ENCODE measurements at places on chromosomes 6 and 20.

GRCh38 chr6:99801805-99802204 lies 192.2 kb downstream of the MCHR2 start:
- DNase-seq = no peak

- DNase-seq = no peak
Observed at GRCh38 chr6:18263418-18264218, 712 bp downstream of the DEK start.

DNA sequence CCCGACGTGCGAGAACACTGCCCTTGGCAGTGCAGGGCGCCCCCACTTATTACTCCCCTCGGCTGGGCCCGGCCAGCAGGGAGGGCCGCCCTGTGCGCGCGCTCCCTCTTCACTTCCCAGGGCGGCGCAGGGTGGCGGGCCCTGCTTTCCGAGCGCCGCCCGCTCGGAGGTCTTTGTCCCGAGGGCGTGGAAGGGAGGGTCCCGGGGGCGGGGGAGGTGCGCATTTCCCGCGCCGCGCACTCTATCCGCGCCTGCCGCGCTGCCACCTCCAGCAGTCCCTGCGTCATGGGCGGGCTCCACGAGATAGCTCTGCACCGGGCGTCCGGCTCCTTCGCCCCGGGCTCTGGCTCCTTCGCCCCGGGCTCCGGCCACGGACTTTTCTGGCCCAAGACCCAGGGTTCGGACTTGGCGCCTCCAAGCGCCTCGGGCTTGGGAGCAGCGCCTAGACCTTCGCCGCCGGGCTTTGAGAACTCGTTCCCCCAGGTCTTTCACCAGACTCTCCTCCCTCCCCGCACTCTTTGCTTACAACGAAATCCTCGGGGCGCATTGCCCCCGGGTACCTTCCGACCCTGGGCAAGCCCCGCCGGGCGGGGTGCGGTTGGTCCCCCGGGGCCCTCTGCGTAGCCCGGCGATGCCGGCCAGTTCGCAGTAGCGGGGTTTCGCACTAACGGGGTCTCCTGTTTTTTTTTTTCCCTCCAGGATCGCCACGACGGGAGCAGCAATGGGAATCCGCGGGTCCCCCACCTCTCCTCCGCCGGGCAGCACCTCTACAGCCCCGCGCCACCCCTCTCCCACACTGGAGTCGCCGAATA lies 1.6 kb downstream of the TFAP2C start:
- DNase-seq = no peak

- peak; percentile 44 for DNase-seq
Observed at GRCh38 chr6:149840345-149841075, 23.6 kb downstream of the LRP11 start.

DNA sequence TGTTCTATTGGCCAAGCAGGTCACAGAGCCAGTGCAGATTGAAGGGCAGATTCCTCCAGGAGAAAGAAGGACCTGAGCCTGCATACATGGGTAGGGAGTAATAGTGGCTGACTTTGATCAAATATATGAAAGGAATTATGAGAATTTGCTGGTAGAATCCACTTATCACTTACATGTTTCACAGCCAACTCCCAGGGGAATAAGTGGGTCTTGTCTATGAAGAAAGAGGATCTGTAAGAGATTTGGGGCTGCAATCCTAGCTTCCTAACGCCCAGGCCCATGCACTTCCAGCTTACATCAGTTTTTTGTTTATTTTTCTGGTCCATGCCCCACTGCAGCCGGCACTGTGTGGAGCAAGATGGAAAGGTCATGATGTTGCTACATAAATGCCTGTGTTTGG lies 107.9 kb upstream of the SYNDIG1 start:
- no peak for DNase-seq

DNA sequence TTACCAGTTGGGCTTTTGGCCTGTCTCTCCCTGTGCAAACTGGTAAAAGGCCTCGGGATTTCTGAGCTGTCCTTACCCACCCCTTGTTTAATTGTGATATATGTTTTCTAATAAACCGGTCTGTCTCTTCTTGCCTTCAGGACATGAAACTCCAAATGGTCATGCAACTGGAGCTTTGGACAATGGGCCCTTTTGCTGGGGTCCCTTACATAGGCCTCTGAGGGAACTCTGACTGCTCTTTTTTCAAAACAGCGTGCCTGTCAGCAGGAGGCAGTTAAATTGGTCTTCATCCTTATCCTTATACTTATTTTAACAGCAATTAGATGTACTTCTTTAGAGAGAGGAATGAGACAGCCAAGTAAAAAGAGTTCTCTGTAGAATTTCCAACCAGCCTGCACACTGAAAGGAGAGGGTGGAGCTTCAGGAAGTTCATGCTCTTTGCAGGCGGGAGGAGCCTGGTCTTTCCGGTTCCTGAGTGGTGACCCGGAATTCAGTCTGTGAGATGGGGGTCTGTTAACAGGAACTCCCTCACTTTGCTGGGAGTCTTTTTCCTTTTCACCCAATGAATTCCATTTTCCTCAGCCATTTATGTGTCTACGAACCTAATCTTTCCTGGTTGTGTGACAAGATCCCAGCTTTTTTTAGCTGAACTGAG lies 299.6 kb upstream of the GJE1 start:
- no peak for DNase-seq

DNA sequence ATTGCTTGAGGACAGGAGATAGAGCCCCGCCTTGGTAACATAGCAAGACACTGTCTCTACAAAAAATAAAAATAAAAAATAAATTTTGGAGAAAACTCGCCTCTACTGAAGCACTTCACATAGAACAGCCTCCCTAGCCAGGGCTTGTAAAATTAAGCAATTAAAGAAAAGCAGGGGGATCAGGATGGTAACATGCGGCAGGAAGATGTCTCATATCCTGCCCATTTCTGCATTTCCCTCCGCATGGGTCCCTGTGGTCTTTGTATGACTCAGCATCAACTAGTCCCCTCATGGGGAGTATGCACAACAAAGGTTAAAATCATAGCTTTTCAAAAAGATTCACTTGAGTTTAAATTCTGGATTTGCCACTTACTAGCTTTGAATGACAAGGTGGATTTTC lies 379.0 kb downstream of the EPHA7 start:
- DNase-seq = no peak

DNA sequence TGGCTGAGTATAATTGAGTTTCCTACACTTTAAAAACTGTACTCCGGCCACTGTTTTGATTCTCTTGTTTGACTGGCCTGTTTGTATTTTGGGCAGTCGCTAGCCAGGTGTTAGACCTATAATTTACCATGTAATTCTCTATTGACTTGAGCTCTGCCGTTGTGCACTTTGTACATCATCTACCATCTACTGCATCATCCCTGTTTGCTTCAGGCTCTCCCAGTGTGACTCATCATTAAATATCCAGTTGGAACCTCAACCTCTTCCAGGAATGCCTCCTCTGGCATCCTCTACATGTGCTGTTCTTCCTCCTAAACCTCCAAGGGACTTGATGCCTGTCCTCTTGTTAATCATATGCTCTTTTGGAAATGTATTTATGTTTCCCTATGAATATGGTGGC lies 72.3 kb downstream of the FARS2 start:
- DNase-seq = no peak

DNA sequence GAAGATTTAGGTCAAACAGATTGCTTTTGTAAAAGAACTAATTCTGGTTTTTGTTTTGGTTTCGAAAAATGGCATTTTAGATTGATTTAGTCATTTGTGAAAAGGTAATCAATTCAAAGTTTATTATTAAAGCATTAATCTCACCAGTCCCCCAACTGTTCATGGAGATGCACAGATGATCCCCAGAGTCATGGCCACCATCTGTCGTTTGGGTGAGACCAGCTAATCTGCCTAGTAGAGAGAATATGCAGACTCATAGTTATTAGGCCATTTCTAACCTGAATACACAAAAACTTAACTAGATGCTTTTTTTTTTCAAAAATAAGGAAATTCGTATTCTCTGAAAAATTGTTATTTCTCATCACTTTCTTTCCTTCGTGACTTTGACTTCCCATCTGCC lies 58.1 kb downstream of the C6orf58 start:
- DNase-seq = no peak

DNA sequence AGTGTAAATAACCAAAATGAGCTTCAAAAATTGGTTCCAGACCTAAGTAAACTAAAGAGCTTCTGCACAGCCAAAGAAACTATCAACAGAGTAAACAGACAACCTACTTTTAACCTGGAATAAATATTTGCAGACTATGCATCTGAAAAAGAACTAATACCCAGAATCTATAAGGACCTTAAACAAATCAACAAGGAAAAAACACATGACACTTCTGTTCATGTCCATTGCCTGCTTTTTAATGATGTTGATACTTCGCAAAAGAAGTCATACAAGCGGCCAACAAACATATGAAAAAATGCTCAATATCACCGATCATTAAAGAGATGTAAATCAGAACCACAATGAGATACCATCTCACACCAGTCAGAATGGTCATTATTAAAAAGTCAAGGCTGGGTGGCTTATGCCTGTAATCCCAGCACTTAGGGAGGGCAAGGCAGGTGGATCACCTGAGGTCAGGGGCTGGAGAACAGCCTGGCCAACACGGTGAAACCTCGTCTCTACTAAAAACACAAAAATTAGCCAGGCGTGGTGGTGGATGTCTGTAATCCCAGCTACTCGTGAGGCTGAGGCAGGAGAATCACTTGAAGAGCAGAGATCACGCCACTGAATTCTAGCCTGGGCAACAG lies 42.5 kb upstream of the DST start:
- no peak for DNase-seq

DNA sequence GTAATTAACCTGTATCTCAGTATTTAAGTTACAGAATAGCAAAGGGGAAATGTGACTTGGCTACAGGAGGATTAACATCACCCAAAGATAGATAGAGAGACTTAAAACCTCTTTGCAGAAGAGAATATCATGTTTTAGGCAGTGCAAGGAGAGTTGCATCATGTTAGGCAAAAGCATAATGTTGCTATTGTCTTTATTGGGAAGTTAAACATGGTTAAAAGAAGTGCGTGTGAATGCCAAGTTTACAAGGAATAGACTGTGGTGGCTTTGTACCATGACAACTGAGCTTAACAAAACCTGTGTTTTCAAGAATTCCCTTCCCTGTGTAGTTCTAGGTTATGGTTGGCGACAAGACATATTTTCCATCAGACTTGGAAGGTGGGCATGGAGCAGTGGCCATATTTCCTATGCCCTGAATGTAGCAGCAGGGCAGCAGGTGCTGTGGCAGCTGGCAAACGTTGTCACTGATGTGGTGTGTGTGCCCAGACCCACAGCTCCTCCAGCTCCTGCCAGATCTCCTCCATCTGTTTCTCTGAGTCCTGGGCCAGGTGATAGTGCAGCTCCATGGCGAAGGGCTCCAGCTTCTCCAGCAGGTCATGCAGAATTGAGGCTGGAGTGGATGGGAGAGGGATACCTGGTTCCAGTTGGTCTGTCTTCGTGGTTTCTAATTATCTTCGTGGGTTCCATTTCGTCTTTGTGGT lies 163.3 kb downstream of the QRSL1 start:
- no peak for DNase-seq

GRCh38 chr20:36246401-36246800 lies 10.1 kb downstream of the AAR2 start:
- no peak for DNase-seq

GRCh38 chr6:31907158-31907813 lies 5.4 kb upstream of the ZBTB12 start:
- peak; percentile 58 for DNase-seq

DNA sequence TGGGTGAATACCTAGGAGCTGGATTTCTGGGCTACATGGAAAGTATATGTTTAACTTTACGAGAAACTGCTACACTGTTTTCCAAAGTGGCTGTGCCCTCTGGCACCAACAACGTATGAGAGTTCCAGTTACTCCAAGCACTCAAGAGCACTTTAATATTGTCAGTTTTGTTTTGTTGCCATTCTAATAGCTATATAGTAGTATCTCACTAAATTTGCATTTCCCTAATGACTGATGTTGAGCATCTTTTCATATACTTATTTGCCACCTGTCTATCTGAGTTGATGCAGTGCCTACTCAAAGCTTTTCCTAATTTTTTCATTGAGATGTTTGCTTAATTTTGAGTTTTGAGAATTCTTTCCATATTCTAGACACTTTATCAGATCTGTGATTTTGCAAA lies 76.7 kb downstream of the IYD start:
- no peak for DNase-seq

DNA sequence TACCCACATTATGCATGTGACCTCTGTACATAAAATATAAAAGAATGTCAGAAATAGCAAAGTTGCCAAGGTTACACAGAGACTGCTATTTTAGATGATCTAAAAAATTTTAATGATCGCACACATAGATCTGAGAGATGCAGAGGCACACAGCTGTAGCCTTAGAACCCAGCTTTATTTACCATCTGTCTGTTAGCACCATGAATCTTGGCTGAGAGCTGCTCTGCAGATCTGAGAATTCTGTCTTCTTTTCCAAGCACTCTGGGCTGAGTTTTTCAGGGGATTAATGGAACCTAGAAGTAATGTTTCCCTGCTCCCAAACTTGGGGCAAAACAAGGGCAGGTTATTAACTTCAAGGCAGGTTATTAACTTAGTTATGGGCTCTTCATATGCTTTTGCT lies 248.7 kb upstream of the JAG1 start:
- DNase-seq = no peak

- DNase-seq = no peak
Observed at GRCh38 chr6:80439721-80440470, 333.4 kb downstream of the BCKDHB start.

DNA sequence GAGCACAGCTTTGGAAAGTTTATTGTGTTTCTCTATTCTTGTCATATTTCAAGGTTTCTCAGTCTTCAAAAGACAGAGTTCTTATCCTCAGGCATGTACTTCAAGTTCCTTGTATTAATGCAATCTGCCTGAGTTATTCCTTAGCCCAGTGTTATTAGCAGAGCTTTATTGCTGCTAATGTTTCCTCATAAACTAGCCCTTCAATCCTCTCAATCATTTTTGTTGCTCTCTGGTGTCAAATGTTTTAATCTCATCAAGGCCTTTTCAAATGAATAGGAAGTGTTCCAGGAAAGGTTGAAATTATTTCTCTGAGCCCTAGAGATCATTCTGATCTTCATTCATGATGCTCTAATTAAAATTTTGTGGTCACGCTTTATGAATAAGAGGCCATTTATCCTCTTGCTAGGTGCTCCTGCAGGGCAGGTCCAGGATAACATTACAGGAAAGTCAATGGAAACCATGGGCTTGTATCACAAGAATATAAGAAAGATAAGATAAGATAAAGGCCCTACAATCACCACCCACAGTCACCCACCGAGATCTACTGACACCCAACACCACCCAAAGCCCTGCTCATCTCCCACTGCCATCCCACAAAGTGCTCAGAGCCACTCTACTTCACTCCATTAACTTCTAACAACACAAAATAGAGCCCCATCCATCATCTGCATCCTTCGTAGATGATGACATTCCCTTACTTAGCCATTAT lies 125.9 kb downstream of the COL9A1 start:
- no peak for DNase-seq
